ENCODE measurements at places on chromosomes 2 and 18.

DNA sequence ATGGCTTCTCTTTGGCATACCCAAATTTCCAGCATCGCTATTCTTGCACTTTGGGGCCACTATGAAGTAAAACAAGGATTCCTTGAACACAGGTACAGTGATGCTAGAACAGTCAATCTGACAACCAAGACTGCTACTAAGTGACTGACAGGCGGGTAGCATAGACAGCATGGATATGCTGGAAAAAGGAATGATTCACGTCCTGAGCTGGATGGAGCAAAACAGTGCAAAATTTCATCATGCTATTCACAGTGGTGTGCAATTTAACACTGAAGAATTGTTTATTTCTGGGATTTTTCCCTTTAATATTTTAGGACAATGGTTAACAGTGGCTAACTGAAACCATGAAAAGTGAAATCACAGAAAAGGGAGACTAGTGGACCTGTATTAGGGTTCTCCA lies 1511.2 kb upstream of the ZEB2 start:
- DNase-seq = no peak

- no peak for DNase-seq
Observed at GRCh38 chr2:148920559-148920958, 45.5 kb downstream of the KIF5C start.

DNA sequence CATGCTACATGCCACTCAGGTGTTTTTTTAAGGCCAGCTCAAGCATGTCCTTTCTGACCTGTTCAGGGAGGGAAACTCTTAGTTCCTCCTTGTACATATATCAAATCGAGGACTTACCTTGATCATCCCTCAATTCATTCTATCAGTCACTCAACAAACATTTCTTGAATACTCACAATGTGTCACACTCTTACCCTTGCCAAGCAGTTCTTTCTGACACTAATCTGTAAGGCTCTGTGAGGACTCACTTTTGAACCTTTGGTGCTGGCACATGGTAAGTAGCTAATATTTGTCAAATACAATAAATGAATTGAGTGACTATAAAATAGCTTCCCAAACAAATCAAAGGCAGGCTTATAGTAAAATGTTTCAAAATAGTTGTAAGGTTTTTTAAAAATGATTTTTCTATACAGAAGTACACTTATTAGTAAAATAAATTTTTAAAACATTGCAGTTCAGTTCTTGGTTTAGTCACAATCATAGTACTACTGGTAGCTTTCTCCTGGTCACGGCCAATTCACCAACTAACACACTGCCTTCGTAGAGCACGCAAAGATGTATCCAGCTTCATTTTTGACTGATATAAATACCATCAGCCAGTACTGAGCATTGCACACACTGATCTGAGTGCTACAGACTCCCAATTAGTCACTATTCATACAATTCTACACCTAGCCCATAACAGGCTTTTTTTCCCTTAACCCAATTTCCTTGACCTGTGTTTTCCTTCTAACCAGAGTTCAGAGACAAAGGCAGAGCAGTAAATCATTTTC lies 50.9 kb downstream of the ZEB2 start:
- no peak for DNase-seq

- DNase-seq = no peak
Observed at GRCh38 chr2:110873056-110873502, 140.7 kb downstream of the ACOXL start.

DNA sequence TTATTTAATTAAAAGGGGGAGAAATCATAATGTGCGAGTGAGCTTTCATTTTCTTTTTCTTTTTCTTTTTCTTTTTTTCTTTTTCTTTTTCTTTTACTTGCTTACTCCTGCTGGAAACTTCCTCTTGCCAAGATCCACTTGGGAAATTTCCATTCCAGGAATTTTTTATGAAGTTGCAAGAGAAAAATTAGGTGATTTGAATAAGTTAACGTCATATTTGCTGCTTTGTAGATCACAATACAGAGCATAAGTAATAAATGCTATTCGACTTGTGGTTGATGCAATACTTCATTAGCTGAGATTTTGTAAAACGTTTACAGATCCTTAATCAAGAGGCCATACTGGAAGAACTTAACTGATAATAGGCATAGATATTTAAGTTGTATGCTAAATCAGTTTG lies 354.7 kb upstream of the SMIM21 start:
- no peak for DNase-seq

DNA sequence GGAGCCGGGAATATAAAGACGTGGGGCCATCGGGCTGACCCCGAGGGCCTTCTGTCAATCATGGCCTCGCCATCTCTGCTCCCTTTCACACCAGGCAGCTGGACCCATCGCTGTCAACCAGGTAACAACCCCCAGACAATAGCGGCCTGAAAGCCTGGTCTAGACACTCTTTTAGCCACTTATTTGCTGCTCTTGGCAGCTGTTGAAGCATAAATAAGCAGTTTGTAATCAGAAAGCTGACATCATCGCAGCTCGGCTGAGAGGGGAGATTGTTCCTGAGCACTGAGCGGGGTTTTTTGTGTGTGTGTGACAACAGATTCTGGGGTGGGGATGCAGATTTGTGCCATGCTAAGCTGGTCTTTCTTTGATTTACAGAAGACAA lies 423.6 kb upstream of the POU3F3 start:
- no peak for DNase-seq

DNA sequence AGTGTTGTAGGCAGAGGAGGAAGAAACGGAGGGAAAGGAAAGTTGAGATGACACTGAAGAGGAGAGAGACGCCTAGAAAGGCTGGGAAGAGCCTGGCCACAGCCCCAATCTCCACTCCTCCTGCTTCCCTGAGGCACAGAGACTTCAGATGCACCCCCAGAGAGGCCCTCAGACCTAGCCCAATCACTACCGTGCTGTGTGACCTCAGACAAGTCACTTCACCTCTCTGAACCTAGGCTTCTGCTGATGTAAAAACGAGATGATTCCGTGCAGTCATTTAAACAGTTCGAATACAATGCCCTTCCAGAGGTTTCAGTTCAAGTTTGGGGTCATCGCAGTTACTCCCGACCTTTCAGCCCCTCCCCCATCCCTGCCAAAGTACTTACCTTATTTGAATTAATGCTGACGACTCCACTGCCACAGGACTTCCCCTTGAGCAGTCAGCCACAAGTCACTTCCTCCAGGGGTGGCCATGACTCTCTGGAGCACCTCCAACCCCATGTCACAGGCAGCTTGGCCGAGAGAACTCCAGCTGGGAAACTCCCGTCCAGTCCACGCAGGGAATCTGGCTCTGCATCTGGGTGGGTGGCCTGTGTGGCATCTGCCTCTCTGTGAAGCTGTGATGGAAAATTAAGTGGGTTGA lies 105.2 kb upstream of the ID2 start:
- DNase-seq = peak; percentile 86

DNA sequence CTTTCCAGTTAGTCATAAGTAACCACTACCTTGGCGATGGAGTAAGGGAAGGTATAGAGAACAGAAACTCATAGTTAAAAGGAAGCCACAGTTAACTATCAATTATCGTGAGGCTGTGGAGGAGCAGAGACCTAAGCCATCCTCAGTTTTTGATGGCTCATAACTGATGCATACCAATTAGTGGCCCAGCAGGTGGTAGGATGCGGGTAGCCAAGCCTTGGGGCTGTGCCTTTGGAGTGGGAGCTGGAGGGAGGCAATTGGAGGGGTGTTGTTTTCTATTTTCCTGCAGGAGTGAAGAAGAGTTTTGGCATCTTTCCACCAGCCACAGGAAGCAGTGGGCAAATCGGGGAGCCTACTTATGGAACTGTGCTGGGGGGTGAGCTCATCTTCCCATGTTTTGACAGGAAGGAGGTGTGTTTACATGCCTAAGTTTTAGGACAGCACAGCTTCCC lies 194.8 kb downstream of the TPGS2 start:
- DNase-seq = no peak

DNA sequence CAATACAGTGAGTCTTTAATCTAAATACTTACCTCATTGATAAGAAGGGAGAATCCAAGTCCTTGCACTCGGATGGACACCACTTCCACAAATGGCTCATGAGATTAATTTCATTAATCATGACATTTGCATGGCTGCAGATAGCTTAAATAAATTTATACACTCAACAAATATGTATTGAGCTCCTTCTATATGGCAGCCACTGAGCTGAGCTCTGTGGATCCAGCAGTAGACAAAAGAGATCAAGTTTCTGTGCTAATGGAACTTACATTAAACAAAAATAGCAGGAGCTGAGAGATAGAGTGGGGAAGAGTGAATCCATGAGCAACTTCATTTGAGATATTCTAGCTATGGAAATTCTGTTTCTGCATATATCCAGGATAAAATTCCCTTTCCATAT lies 44.4 kb downstream of the RAB27B start:
- DNase-seq = no peak

- no peak for DNase-seq
Observed at GRCh38 chr2:17800219-17800618, 16.0 kb upstream of the MSGN1 start.

DNA sequence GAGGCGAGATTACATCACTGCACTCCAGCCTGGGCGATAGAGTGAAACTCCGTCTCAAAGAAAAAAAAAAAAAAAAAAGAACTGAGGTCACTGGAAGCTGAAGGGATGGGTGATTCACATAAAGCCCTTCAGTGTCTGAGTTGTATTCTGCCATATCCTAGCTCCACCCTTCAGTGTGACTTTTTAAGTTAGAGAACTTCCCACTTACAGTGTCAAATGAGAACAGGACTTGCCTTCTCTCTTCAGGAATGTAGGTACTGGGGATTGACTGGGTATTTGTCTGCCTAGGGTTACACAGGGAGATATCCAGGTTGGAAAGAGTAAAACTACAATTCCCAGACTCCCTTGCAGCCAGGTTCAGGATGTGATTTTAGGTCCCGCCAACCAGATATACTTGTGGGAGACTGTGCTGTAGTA lies 37.9 kb downstream of the EHD3 start:
- peak; percentile 9 for DNase-seq

- no peak for DNase-seq
Observed at GRCh38 chr2:102112271-102112670, 30.3 kb upstream of the IL1R1 start.

All from inflammatory macrophage (primary cell).